ENCODE measurements at places on chromosomes 12 and 14. TPM values are rescaled to one million over a fixed set of nuclear protein-coding genes. Genes with fewer than 3 reads are reported as not detected.

GRCh38 chr12:11808931-11809330 lies 159.5 kb downstream of the ETV6 start:
- H3K27me3 ChIP-seq = no peaks in the 10 kb centered on the region
- peaks cover 5% of the 10 kb centered on the region for H3K4me1 ChIP-seq
- peaks cover 19% of the 10 kb centered on the region for H3K36me3 ChIP-seq
- H3K4me3 ChIP-seq = no peak overlapping the region

GRCh38 chr12:44775901-44776300 lies 100.2 kb downstream of the NELL2 start:
- no peak overlapping the region for H3K27ac ChIP-seq
- DNase-seq = no peak
- H3K4me3 ChIP-seq = no peak overlapping the region
- H3K27me3 ChIP-seq = peaks cover 60% of the 10 kb centered on the region

DNA sequence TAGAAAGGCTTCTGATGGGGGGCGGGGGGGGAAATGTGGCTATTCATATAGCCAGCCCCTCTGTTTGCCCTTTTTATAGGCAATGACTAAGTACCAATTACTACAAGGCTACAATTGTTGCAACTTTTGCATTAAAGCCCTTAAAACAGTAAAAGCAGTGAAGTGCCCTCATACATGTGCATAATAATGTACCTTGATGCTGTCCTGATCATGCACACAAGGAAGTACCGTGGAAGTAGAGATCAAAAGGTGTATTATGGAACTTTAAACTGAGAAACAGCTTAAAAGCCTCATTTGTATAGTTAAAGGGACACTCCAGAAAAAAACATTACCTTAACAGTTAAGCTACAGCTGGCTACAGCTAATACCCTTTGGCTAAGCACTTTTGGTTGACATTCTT lies 111.8 kb downstream of the PLEKHG7 start:
- no peaks in the 10 kb centered on the region for H3K4me1 ChIP-seq
- H3K27ac ChIP-seq = no peak overlapping the region
- H3K4me3 ChIP-seq = no peak overlapping the region
- no peaks in the 10 kb centered on the region for H3K27me3 ChIP-seq
- H3K36me3 ChIP-seq = peaks cover 30% of the 10 kb centered on the region

- peaks cover 6% of the 10 kb centered on the region for H3K4me1 ChIP-seq
- DNase-seq = peak; percentile 61
Measured at GRCh38 chr12:53287741-53288216, 7.6 kb upstream of the PFDN5 start.

GRCh38 chr12:88227263-88227662 lies 85.2 kb downstream of the TMTC3 start:
- no peaks in the 10 kb centered on the region for H3K27me3 ChIP-seq
- H3K27ac ChIP-seq = no peak overlapping the region
- H3K4me3 ChIP-seq = no peak overlapping the region
- no peaks in the 10 kb centered on the region for H3K36me3 ChIP-seq
- DNase-seq = no peak
- H3K4me1 ChIP-seq = no peaks in the 10 kb centered on the region

GRCh38 chr14:105314287-105315200 lies at the start of gene PACS2:
PACS2 (plus strand) TSS chr14:105314748; CDS start chr14:105314919, 171 bp downstream.
- peaks cover 6% of the 10 kb centered on the region for H3K36me3 ChIP-seq
- peaks cover 6% of the 10 kb centered on the region for H3K4me1 ChIP-seq
- H3K4me3 ChIP-seq = peak within 1 kb of the TSS; percentile 84
- peak within 1 kb of the TSS; percentile 3 for H3K27ac ChIP-seq

DNA sequence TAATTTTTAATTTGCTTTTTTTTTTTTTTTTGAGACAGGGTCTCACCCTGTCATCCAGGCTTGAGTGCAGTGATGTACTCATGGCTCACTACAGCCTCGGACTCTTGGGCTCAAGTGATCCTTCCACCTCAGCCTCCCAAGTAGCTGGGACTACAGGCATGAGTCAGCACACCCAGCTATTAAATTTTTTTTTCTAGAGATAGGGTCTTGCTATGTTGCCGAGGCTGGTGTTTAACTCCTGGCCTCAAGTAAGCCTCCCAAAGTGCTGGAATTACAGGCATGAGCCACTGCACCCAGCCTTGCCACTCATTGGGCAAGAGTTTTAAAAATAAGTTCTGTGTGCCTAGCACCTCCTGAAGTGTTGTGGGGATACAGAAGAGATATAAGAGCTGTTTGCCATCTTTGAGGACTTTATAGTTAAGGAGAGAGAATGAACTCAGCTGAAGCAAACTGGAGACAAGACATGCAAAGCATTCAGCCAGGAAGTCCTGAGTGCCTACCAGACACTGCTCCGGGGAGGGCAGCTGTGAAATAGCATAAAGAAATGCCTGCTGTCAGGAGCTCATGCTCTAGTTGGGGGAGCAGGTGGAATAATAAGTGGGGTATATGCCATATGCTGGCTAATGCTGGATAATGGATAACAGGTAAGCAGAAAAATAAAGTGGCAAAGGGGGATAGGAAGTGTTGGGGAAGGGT lies 15.0 kb upstream of the EMP1 start:
- H3K27ac ChIP-seq = no peak overlapping the region
- H3K36me3 ChIP-seq = no peaks in the 10 kb centered on the region
- no peaks in the 10 kb centered on the region for H3K27me3 ChIP-seq
- H3K4me1 ChIP-seq = peaks cover 21% of the 10 kb centered on the region
- no peak overlapping the region for H3K4me3 ChIP-seq

DNA sequence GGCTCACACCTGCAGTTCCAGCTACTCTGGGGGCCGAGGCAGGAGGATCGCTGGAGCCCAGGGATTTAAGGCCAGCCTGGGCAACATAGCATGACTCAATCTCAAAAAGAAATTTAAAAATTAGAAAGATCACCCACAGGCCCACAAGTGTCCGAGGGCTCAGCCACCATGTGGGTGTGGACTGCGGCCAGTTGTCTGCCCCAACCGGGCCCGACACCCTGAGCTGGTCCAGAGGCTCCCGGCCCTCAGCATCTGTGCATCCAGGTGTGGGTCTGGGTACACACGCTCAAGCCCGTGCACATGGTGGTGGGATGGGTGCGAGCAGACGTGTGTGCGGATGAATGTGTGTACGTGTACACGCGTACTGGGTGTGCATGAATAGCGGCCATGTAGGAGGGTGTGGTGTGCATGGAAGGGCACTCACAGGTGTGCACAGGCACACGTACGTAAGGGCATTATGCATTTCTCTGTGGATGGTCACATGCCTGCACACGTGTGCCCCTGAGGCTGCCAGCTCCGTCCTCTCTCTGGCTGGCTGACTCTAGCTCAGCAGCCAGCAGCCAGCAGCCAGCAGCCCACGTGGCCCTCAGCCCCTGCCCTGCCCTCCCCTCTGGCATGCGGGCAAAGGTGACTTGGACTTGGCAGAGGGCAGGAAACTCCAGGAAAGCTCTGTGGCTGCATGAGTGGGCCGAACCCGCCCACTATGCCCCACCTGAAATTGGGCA lies 23.3 kb upstream of the NUDT14 start:
- peaks cover 16% of the 10 kb centered on the region for H3K27me3 ChIP-seq
- no peak overlapping the region for H3K27ac ChIP-seq
- no peak overlapping the region for H3K4me3 ChIP-seq
- H3K4me1 ChIP-seq = peaks cover 10% of the 10 kb centered on the region

GRCh38 chr14:98103705-98104104 lies 1168.3 kb downstream of the BCL11B start:
- no peak overlapping the region for H3K27ac ChIP-seq
- no peaks in the 10 kb centered on the region for H3K4me1 ChIP-seq
- H3K27me3 ChIP-seq = no peaks in the 10 kb centered on the region
- H3K4me3 ChIP-seq = no peak overlapping the region

Gene KRT71
- total RNA-seq = not detected

Gene POTEG
- total RNA-seq = not detected

Gene NRDE2
- 18.4 TPM for total RNA-seq

Gene SALL2
- 0.09 TPM for total RNA-seq
